Sciatic nerve (tissue), 2 donors: ENCODE measurements at places on chromosomes 1 and 21. TPM values are rescaled to one million over a fixed set of nuclear protein-coding genes. Genes with fewer than 3 reads are reported as not detected.

DNA sequence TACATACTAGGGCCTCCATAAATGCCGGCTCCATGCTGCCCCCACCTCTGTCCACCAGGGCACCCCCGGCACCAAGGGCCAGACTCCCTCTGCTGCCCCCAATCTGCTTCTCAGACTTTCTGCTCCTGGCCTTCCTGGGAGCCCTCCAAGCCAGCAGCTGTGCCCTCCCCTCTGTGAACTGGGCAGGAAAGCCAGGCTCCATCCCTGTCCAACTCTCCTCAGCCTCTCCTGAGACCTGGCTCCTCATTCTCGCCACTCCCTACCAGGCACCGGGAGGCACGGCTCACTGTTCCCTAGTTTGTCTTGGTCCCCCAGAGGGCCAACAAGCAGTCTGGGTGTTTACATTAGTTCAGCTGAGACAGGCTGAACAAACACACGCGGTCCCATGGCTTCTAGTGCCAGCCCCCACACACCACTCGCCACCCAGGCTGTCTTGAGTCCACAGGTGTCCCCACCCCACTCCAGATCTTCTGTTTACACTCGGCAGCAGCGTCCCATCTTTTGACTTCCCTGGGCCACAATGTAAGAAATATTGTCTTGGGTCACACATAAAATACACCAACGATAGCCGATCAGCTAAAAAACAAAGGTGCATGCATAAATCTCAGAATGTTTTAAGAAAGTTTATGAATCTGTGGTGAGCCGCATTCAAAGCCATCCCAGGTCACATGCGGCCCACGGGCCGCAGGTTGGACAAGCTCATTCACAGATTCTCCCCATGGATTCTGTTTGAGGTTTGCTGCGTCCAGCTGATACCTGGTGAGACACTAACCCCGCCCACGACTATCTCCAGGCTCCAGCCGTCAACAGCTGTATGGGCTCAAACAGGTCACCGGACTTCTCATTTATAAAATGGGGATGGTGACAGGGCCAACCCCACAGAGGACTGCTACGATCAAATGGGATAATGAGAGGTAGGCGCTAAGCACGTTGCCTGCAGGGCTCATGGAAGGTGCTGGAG is 29.5 kb upstream of the ECE1 start:
- no peak for DNase-seq

DNA sequence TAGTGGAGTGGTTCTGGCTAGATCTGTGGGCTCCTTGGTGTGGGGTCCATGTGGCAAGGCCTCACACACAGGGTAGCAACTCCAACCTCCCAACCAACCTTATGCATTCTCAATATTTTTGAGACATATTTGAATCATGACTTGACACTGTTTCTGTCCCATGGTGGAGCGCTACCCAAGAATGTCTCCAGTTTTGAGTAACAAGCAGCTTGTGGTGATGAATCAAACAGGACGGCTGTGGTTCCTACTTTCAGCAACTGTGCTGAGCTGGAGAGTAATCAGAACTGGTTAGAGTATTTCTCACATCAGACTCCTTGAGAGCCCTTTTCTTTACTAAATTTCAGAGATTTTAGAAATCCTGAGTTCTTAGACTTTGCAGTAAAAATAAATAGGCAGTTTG is 3.1 kb downstream of the LCE3D start:
- DNase-seq, result no peak

DNA sequence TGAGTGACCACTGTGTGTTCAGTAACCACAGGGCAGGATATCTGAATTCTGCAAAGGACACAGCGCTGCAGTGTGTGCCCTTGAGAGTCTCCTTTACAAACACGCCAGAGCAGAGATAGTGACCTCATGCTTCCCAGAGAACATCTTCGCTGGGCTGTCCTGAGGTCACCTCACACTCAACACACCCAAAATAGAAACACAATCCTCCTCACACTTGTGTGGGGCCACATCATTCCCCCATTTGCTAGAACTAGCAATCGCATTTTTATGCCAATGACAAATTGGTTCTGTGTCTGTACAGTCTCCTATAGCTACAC is 140.1 kb upstream of the NRIP1 start:
- no peak for DNase-seq

DNA sequence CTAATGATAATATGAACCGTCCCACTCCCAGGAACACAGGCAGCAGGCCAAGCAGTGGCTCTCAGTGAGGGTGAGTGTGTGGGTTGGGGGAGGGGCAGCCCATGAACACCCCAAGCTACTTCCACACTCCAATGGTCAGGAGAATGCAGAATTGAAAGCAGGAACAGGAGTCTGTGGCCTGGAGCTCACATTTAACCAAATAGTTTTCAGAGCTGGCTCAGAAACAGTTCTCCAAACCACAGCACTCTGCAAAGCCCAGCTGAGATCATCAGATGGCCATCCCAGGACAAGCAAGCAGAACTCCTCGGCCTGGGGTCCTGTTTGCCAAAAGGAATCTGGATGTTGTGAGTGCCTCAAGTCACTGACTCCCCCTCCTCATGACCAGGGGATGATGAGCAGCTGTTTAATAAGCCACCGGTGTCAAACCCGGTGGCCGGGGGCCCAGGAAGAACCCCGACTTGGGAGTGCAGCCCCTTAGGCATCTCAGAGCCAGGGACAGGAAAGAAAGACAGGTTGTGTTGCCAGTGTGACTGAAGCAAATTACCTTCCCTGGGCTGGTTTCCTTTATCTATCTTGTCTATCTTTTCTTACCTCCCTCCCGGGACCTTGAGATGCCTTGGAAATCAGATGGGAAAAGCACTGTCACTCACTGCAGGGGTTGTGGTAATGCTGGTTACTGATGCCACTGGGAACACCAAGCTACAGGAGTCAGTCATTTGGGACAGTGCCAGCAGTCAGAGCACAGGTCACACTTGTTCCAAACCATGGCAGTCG is 20.4 kb downstream of the DEGS1 start:
- peak; percentile 72 for DNase-seq

DNA sequence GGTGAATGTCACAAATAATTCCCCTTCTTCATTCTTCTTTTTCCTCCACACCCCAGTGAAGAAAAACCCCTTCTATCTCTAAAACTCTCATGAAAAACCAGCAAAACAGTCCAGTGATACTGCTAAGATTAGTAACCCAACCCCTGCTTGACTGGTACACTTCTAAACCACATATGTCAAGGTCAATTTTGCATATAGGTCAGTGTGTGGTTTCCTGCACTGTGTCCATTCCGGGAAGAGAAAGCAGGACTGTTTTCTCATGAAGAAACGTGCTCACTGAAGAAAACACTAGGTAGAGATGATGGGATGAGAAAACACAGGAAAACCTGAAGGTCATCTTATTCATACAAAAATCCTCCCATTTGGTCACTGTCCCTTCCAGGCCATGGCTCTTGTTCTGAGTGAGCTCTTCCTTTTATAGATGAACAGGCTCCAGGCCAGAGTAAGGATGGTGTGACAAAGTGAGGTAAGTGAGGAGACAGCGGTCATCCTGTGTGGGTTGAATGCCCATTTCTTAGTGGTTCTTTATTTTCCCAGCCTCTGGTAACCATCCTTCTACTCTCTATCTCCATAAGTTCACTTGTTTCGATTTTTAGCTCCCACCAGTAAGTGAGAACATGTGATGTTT is 122.7 kb downstream of the FASLG start:
- no peak for DNase-seq

GRCh38 chr1:15417059-15417934 is 7.6 kb downstream of the EFHD2 start:
- DNase-seq, result no peak

- DNase-seq, result no peak
Observed at GRCh38 chr1:58233729-58234128, 312.8 kb downstream of the OMA1 start.

Gene CD1C
- total RNA-seq, result 1.1 TPM

Gene LCE3E
- total RNA-seq, result not detected

Gene LMOD1
- total RNA-seq, result 41.6 TPM

Gene OR2M3
- total RNA-seq, result 0.04 TPM

Gene SOX13
- 56.3 TPM for total RNA-seq
